ENCODE measurements at places on chromosomes 13 and 19.

DNA sequence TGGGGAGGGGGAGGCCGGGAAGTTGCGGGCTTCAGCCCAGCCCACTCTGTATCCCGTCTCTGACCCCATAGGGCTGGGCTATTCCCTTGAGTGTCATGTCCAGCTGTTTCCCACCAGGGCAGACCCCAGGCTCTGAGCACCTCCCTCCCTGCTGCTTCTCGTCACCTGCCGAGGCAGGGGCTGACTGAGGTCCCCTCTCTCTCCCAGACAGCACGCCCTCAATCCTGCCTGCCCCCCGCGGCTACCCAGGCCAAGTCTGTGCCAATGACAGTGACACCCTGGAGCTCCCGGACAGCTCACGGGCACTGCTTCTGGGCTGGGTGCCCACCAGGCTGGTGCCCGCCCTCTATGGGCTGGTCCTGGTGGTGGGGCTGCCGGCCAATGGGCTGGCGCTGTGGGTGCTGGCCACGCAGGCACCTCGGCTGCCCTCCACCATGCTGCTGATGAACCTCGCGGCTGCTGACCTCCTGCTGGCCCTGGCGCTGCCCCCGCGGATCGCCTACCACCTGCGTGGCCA is 625 bp downstream of the F2RL3 start:
- no peak for DNase-seq

DNA sequence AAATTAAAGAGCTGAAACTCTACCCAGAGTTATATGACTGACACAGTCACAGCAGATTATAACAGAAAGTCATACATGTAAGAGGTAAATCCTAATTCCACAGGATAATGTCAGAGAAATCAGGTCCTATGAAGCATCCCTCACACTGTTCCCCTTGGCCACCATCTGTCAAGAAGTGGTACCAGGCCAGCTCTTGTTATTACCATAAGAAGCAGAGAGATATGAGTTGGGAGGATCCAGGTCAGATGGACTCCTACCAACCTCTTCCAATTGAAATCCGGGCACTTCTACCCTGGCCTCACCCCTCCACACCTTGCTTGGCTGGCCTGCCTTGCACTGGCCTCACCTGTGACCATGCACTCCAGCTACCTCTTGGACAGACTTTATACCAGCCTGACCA is 353.2 kb downstream of the DNAJC15 start:
- DNase-seq = no peak

DNA sequence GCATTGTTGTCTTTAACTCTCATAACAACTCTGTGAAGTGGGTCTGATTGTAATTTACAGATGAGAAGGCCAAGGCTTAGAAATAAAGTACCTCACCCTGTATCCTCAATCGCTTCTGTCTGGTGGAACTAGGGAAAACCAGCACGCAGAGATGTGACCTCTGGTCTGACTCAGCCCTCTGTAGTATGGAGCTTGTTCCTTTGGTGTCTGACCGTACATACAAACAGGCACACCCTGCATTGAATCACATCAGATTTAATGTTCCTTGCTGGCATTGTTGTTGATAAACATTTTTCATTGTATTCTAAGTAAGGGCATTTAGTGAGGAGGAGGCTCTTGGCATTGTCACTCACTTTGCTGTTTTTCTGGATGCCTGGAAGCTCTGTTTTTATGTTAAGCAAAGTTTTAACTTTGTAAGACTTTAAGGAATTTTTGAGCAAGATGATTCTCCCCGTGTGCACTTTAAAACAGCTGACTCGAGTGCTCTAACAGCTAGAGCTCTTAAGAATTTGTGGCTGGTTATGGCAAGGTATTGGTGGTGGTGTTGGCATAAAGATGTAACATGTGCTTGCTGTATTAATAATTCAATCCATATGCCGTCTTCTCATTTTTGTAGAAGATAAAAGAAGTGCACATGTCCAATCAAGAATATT is 89.0 kb upstream of the SPATA13 start:
- peak; percentile 42 for DNase-seq

DNA sequence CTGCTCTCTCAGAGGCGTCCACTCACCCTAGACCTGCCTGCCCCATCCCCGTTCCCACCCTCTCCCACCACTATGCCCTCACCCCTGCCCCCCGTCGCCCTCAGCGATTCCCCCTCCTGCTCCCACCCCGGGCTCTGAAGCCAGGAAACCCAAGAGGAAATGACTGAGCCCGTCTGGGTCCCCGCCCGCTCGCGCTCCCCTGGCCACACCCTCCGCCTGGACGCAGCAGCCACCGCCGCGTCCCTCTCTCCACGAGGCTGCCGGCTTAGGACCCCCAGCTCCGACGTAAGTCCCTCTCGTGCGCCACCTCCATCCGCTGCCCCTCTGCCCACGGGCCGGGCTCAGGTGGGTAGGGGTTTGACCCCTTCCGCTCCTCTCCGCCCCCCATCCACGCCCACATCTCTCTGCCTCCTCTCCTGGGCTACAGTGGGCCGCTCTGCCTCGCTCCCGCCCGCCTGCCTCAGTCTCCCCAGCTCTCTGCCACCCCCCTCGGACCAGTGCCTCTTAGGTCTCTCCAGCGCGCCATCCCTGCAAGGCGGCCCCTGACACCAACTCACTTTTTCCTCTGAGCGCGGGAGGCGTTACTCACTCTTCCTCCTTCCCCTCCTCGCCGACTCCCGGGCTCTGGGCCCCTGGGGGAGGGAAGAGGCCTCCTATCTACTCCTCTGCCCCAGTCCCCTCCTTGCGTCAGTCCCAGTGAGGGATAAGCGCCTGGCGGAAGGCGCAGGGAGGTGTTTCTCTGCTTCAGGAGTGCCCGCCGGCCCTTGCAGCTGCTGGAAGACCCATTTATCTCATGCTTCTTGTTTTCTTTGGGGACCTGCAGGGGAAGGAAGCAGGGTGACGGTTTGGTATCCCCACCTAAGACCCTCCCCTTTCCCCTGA is at the start of gene FXYD5:
Gene FXYD5, plus strand, starts transcription at position 211 of the 882 bp plus-strand sequence. CDS start 816 bp downstream, outside the sequence.
- DNase-seq = peak; percentile 81

- DNase-seq = no peak
Measured at GRCh38 chr13:53854321-53854720, 825.7 kb downstream of the OLFM4 start.
